Regular cardiac myocyte (primary cell): ENCODE measurements at places on chromosomes 16 and 17. TPM values are rescaled to one million over a fixed set of nuclear protein-coding genes. Genes with fewer than 3 reads are reported as not detected.

GGT6 gene
- total RNA-seq: not detected in 2 replicates

ASIC2 gene
- total RNA-seq: 0.58 TPM in 1 of 2 replicates, not detected in the other

HBA1 gene
- total RNA-seq: not detected in 2 replicates

PLCG2 gene
- total RNA-seq: 0.19 and 2.0 TPM in 2 replicates

PIK3R5 gene
- under 0.01 and 0.38 TPM in 2 replicates for total RNA-seq

USP43 gene
- total RNA-seq: 0.19 TPM in 1 of 2 replicates, not detected in the other

CFAP119 gene
- total RNA-seq: 1.4 and 2.7 TPM in 2 replicates

PYDC1 gene
- not detected in 2 replicates for total RNA-seq

IQCK gene
- total RNA-seq: 4.0 and 9.6 TPM in 2 replicates

SLC25A10 gene
- 5.6 and 17.8 TPM in 2 replicates for total RNA-seq

HEATR9 gene
- not detected in 2 replicates for total RNA-seq

OTOP2 gene
- total RNA-seq: not detected in 2 replicates

C16orf89 gene
- total RNA-seq: 1.1 TPM in 1 of 2 replicates, not detected in the other

SLC16A6 gene
- 0.19 and 3.1 TPM in 2 replicates for total RNA-seq

RNFT1 gene
- 13.8 and 17.3 TPM in 2 replicates for total RNA-seq

CSH1 gene
- total RNA-seq: not detected in 2 replicates

EFCAB5 gene
- under 0.01 and 0.85 TPM in 2 replicates for total RNA-seq

HSD17B1 gene
- 5.4 and 8.6 TPM in 2 replicates for total RNA-seq

KCTD13 gene
- total RNA-seq: 5.2 and 7.0 TPM in 2 replicates

SLC9A5 gene
- total RNA-seq: 1.2 and 2.3 TPM in 2 replicates

SSTR5 gene
- not detected in 2 replicates for total RNA-seq

SMTNL2 gene
- under 0.01 TPM in 2 replicates for total RNA-seq

P2RX1 gene
- total RNA-seq: 0.28 and 0.38 TPM in 2 replicates

GPATCH8 gene
- 9.8 and 13.8 TPM in 2 replicates for total RNA-seq

KRTAP2-1 gene
- not detected in 2 replicates for total RNA-seq

CTRB2 gene
- not detected in 2 replicates for total RNA-seq

ICAM2 gene
- 22.4 and 27.9 TPM in 2 replicates for total RNA-seq

FKBP10 gene
- 229 and 408 TPM in 2 replicates for total RNA-seq

TAC4 gene
- not detected in 2 replicates for total RNA-seq

NSF gene
- 66.8 and 67.5 TPM in 2 replicates for total RNA-seq

SULT1A2 gene
- total RNA-seq: 0.19 and 0.56 TPM in 2 replicates

PRR11 gene
- 2.3 and 19.9 TPM in 2 replicates for total RNA-seq

KCNJ12 gene
- total RNA-seq: 0.38 and 1.7 TPM in 2 replicates

KRT17 gene
- 1.9 and 7.0 TPM in 2 replicates for total RNA-seq

FOXJ1 gene
- total RNA-seq: not detected in 2 replicates

PRR35 gene
- not detected in 2 replicates for total RNA-seq

CCL8 gene
- 0.56 TPM in 1 of 2 replicates, not detected in the other for total RNA-seq

KRT15 gene
- 0.56 and 3.5 TPM in 2 replicates for total RNA-seq

PRSS33 gene
- total RNA-seq: not detected in 2 replicates

CSF3 gene
- 1.3 and 2.8 TPM in 2 replicates for total RNA-seq

KRTAP4-3 gene
- total RNA-seq: not detected in 2 replicates

DRC7 gene
- 0.38 TPM in 1 of 2 replicates, not detected in the other for total RNA-seq

RFNG gene
- 21.5 and 35.2 TPM in 2 replicates for total RNA-seq

SEPTIN12 gene
- not detected in 2 replicates for total RNA-seq
